ENCODE measurements at places on chromosomes 5 and 9.

DNA sequence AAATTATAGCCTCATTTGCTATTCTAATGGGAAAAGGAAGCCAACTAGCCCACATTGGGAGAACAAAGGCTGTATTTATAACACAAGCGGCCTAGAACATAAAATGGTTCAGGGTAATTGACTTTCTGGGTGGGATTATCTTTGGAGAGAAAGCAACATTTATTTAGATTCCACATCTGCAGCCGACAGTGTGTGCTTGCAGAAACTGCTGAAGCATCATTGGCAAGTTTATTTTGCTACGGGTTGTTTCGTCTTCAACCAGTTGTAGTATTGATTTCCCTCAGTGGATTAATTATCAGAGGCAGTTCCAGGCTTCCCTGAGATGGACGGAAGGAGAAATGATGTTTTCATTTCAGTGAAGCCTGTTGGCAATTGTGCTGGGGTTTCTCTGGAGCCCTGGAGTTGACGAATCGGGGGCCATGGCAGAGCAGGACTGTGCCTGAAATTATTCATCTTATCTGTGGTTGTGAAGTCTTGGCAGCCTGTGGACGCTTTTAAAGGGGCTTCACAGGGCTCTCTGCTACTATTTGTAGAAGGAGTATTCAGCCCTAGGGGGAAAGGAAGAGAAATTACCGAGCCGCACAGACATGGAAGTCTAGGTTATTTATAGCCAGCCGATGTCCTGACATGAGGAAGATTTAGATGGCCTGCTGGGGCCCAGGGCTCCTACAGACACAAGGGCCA, 290.6 kb upstream of the IRX4 start:
- no peak for DNase-seq

GRCh38 chr5:423233-423565, 19.8 kb upstream of the EXOC3 start:
- no peak for DNase-seq

- no peak for DNase-seq
Measured at GRCh38 chr9:19922476-19923118, 133.8 kb upstream of the SLC24A2 start.

DNA sequence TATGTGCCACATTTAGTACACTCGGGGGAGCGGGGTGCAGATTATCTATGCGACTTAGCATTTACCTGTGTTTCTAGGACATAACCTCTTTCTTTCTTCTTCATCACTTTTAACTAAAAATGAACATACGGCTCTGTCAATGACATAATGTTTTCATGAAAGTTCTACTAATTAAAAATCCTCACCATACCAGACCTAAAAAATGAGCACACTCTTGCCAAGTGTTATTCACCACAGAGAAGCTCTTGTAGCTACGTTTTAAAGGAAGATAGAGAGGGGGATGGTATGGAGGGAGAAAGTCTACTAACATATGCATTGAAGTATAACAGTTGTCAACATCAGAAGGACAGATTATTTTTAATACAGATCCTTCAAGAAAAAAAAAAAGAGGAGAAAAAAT, 1.6 kb downstream of the CDH10 start:
- DNase-seq = no peak

- DNase-seq = no peak
Measured at GRCh38 chr9:129102791-129103594, 7.6 kb downstream of the CRAT start.

- DNase-seq = no peak
Measured at GRCh38 chr5:59038798-59039295, 456.0 kb downstream of the RAB3C start.

- DNase-seq = no peak
Measured at GRCh38 chr9:68847765-68848164, 142.7 kb downstream of the PIP5K1B start.

DNA sequence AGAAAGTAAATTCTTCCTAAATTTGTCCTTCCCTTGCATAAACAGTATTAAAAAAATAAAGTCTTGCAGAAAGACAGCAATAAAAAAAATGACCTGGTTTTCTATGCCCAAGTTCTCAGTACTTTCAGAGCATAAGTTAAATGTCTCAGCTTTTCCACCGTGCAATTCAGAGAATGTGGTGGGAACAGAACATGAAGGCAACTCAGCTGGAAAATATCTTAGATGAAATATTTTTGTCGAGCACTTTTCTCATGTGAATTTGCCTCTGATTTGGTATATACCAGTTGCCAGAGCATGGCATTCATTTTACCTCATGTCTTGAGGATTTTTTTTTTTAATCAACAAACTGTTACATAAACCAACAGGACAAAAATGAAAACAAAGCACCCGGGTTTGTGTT, 176.1 kb downstream of the CETN3 start:
- no peak for DNase-seq

- DNase-seq = no peak
Measured at GRCh38 chr9:92637326-92637725, 32.6 kb downstream of the IPPK start.

GRCh38 chr5:169121630-169122420, 179.1 kb downstream of the SLIT3 start:
- DNase-seq = no peak
